ENCODE measurements at places on chromosomes 3 and 15.

DNA sequence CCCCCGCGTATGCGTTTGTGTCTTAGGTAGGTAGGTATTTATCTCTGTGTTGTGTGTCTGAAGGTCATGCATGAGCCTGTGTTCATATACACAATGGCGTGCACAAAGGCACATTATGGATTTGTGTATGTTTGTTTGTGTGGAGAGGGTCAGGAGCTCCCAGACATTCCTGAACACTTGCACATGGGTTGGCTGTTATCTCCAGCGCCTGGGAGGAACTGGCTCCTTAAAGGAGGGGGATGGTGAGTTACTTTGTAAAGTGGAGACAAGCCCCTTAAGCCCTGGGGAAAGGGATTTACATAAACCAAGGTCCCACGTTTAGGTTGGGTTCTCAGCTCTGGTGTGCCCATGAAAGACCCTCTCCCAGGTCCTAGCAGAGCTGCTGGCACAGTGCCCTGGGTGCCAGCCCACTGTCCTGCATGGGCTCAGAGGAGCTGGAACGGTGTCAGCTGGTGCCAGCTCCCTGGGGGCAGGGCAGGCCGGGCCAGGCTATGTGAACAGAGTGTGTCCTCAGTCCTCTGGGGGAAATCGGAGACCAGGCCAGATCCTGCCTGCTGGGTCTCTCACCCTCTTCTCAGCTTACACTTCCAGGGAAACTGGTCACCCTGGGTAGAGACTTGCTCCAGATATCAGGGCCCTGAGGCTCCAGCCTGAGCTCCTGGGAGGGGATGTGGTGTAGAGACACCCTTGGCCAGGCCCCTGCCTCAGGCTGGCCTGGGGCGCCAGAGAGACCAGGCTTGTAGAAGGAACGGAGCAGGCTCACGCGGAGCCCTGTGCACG is 25.1 kb downstream of the SNX33 start:
- DNase-seq, result no peak

DNA sequence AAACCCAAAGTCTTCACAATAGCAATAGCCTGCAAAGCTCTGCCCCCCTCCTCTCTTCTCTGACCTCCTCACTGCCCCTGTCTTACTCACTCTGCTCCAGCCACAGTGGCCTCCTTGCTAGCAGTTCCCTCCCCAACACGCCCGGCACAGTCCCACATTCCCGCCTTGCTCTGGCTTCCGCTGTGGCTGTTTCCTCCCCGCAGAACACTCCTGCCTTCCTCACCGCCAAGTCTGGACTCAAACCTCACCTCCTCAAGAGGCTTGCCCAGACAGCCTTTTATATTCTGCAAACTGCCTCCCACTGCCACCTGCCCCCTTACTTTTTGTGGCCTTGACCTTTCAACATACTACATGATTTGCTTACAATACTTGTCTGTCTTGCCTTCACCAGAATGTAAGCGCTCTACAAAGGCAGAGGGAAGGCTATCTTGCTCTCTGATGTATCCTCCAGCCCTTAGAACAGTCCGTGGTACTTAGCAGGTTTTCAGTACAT is 406 bp upstream of the MPI start:
- DNase-seq, result no peak

- DNase-seq, result no peak
Measured at GRCh38 chr15:72198356-72199204, 993 bp upstream of the GRAMD2A start.

DNA sequence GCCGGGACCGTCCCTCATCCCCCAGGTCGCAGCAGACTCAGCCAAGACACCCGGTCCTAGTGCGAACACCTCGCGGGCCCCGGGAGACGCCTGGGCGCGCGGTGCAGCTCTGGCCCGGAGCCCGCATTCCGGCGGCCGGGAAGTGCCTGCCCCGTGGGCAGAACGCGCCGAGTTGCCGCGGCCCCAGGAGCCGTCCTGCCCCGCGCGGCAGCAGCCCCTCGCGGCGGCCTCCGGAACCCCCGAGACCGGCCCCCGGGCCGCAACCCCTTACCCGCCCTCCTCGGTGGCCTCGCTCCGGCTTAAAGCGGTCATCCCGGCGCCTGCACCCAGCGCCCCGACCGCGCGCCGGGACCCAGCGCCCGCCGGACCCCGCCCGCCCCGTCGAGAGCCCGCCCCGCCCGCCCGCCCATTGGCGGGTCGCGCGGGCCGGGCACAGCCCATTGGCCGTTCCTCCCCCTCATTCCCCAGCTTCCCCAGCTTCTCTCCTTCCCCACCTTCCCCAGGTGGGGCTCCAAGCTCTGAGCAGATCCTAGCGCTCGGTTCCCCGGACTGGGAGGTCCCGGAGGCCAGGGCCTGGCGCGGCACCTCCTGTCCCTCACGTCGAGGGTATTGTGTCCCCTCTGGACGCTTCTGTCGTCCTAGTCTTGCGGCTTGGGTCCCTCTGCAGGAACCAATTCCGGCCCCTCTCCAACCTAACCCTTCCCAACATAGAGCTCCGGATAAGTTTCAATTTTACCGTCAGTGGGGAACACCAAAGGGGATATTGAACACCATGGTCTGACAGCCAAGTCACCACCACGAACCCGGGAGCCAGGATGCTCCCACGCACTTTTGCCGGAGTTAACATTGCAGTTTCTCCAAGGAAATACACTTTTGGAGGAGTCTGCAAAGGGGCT is at the start of gene GRAMD2A:
Gene GRAMD2A, minus strand, starts transcription at position 328 of the 896 bp plus-strand sequence.
- DNase-seq, result no peak

- DNase-seq, result no peak
Measured at GRCh38 chr3:182364723-182365650, 428.3 kb upstream of the ATP11B start.

DNA sequence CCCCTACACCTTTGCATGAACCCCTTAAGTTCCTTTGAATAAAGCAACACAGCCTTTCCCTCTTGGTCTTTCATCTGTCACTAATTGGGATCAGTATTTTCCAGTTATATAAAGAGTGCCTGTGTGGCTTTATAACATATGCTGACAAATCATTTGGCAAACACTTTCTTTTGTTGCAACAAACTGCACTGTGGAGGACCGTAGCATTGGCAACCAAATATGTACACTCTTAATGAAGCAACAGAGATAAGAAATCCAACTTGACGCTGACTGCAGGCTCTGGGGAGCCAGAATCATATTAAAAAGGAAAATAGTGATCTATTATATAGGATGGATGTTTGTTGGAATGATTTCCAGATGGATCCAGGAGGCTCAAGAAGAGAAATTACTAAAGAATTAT is 120.1 kb upstream of the PRICKLE2 start:
- no peak for DNase-seq
